ENCODE measurements at places on chromosomes 1 and 21.
A peak's percentile ranks its signal among the peaks of the same experiment; 100 is the strongest.

DNA sequence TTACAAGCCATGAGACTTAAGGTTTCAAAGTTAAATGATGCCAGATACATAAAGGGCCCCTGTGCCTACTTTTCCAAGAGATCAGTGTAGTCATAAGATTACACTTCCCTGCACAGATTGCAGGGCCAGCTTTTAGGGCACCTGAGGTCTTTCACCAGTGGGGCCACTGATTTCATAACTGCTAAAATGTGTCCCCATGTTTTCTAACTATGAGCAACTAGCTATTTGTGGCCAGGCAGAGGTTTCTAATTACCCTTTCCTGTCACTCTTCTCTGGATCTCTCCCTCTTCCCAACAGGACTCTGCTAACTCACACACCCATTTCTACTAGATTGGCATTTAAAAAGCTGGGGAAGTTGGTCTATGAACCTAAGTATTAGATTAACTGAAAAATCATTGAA is 207.1 kb upstream of the SGIP1 start:
- DNase-seq = no peak

DNA sequence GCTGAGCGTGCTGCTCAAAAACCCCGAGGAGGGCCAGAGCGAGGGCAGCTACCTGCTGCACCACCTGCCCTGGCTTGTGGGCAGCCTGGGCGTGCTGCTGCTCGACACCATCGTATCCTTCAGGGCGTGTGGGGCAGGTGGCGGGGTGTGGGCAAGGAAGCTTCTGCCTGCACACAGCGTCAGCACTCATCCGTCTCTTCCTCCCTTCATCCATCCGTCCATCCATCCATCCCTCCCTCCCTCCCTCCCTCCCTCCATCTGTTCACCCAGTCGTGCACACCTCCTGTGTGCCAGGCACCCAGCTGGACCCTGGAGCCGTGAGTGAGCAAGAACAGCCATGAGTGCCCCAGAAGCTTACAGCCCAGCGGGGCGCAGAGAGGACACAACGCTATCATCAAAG is 15.2 kb downstream of the SLC66A1 start:
- no peak for DNase-seq

DNA sequence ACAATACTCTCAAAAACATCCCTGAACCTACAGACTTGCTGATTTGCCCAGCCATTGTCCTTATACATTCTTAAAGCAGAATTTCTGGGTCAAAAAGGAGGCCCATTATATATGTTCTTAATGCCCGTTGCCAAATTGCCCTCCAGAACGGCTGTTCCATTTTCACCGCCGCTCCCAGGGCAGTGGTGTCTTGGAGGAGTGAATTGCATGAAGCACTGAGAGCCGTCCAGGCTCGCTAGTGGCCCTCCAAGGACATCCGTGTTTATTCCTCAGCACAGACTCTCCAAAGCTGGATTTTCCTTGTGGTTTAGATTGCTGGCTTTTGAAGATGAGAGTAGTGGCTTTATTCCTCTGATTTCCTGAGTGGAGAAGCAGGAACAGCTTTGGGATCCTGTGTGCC is 68.8 kb downstream of the FHAD1 start:
- no peak for DNase-seq

DNA sequence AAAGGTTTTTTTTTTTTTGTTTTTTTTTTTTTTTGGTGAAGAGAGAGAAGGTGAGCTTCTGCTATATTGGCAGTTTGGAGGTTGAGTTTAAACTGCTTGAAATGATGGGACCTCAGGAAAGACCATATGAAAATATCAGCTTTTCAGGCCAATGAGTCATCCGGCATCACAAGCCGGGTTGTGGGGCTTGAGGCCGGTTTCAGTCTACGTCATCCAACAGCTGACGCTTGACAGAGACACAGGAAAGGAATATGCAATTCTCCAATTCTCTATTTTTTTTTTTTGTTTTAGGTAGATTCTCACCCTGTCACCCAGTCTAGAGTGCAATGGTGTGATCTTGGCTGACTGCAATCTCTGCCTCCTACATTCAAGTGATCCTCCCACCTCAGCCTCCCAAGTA is 52.4 kb downstream of the KCNJ6 start:
- no peak for DNase-seq

DNA sequence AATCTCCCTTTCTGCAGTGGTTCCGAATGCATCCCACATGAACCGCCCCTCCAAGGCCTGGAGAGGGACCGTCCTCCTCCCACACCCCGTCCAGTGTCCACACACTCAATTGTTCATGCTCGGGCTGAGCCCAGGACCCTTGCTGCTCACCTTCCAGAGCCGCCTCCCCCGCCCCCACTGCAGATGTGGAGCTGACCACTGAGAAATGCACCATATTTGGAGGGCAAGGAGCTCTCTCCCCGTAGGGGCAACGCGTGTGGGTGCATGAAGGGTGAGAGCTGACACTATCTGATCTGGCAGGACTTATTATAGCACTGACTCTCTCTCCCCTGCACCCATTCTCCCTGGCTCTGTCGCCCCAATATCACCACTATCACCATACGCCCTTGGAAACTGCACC is 4.0 kb upstream of the S100A3 start:
- DNase-seq = no peak

- DNase-seq = peak; percentile 36
These were observed 494 bp downstream of the APH1A start for GRCh38 chr1:150268340-150268704.

DNA sequence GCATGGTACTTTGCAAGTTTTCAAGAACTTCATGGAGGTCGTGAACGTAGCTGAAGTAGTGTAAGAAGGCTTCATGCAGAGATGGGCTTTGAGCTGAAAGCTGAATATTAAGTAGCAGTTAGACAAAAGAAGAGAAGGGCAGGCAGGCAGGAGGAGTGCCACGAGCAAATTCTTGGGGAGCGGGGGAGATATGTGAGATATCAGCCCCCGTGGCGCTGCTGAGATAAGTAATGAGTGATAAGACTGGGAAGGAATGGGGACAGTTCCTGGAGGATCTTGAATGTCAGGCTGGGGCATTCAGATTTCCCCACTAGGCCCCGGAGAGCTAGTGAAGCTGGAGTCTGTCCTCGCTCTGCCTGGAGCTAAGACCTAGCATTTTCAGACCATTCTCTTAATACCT is 27.9 kb upstream of the KIRREL1 start:
- DNase-seq = no peak

GRCh38 chr1:110433803-110434202 is 17.1 kb upstream of the PROK1 start:
- DNase-seq = no peak

- DNase-seq = no peak
These were observed 76.8 kb upstream of the RAB4A start for GRCh38 chr1:229194096-229194495.

GRCh38 chr1:59359325-59359724 is 62.4 kb downstream of the FGGY start:
- DNase-seq = no peak

GRCh38 chr1:175564723-175565122 is 178.7 kb downstream of the TNR start:
- no peak for DNase-seq

DNA sequence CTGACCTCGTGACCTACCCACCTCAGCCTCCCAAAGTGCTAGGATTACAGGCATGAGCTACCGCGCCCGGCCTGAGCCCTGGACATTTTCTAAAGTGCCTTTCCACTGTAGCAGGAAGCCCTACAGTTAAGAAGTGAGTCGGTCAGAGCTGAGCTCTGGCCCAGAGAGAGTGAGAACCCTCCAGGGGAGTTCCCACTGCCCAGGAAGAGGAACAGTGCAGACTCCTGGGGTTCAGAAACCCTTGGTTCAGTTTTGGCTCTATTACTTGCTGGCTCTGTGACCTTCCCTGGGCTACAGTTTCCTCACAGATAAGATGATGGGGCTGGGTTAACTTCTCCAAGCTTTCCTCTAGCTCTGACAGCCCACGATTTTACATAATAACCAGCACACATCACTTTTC is 20.9 kb downstream of the SLC9A1 start:
- no peak for DNase-seq

GRCh38 chr1:166630369-166630768 is 208.9 kb upstream of the POGK start:
- no peak for DNase-seq

DNA sequence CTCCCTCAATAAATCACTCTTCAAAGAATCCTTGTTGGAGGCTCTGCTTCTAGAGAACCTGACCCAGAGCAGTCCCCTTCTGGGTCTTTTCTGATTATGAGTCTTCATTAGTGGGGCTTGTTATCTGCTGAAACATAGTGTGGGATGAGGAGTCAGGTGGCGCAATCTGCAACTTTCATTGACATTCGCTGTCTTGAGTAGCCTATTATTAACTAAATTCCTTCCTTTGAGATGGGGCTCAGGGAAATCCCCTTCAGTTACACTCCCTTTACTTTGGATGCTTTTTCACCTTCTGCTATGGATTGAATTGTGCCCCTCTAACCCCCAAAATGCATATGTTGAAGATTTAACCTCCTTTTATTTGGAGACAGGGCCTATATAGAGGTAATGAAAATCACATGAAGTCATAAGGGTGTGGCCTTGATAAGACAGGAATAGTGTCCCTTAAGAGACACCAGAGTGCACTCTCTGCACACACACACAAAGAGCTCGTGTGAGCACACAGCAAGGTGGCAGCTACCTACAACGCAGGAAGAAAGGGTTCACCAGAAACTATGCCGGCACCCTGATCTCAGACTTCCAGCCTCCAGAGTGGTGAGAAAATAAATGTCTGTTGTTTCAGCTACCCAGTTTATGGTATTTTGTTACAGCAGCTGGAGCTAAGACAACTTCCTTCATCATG is 19.5 kb downstream of the DIO1 start:
- DNase-seq = no peak

- DNase-seq = no peak
These were observed 382.7 kb upstream of the DUSP10 start for GRCh38 chr1:222124602-222125001.

- no peak for DNase-seq
These were observed 466.2 kb upstream of the NR5A2 start for GRCh38 chr1:199561334-199561733.

GRCh38 chr1:109984190-109984455 is 442 bp upstream of the AHCYL1 start:
- DNase-seq = no peak

DNA sequence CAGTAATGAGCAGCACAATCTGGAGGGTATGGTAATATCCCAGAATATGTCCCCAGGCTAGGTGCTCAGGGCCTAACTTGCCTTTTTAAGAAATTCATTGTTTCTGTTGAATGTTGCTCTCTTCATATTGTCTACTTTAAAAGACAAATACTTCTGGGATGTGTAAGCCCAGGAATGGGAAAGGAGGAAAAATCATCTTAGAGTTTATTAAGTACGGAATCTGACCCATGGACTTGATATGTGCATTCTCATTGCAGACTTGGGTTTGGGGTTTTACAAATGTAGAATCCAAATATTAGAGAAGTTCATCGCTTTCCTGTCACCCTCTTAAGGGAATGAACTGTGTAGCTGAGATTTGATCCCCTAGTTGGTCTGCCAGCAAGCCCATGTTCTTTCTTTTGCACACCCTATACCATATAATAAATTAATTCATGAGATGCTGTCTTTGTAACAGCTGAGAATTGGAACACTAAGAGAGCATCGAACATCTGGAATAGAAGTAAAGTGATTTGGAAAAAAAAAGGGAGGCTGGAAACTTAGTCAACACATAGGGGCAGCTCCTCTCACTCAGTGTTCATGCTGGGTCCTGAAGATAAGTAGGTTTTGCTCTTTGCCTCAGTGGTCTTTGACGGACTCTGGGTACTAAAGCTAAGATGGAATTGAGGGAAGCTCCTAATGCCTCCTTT is 235.8 kb upstream of the C1orf105 start:
- DNase-seq = no peak

DNA sequence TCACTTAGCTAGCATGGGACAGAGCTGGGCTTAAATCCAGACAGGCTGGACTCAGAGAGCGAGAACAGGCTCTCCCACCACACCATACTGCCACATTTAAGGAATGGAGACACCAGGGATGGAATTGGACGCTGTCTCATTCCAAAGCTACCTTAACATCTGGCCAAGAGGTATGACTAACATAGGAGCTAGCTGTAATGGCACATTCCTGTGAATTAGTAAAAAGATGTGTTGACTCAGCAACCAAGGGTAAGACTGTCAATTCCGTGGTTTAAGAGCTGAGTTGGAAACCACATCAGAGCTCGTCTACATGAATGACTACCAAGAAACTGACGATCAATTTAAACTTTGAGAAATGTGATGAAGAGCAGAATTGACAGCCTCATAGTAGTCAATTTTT is 8.3 kb upstream of the TNFRSF9 start:
- no peak for DNase-seq

All from activated naive CD8-positive, alpha-beta T cell treated with anti-CD3 and anti-CD28 coated beads, Interleukin-2, amount 50 U/mL, for 24 hours (primary cell).